ENCODE measurements at places on chromosomes 7 and 10.

GRCh38 chr10:1050145-1050544 lies 1.2 kb upstream of the IDI1 start:
- no peak for DNase-seq

GRCh38 chr10:124152139-124153022 lies 59.0 kb upstream of the CHST15 start:
- no peak for DNase-seq

DNA sequence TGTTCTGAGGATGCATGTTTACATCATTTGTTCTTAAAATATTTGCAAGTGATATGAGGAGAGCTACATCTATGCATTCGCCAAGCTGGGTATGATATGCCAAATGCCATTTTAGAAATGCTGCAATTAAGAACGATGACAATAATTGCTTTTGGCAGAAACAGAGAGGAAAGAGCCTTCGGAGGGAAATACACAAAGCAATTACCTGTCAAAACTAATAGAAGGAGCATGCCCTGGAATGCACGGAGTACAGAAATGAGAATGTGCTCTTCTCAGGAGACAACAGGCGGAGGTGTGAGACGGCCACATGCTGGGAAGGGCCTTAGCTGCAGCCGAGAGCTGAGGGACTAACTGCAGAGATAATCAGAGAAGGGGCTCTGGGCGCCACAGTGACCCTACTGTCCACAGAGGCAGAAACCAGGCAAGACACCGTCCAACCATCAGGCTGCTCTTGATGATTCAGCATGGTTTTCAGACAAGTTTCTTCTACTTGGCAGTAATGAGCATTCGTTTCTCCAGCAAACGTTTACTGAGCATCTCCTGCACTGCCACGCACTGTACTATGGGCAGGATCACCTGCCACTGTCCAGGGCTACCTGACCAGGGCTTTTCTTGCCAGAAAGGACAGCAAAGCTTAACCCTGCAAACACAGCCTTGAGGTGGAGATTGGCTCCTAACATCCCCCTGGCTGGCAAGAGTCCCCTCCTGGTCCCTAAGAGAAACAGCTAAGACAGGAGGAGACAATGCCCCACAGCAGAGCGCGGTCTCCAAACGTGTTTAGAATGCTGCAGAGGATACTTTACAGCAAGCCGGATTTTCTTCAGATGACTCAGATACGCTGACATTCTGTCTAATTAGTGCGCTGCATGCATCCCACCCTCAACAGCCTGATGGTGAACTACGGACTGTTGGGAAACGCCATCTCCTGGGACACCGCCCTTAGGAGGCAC lies 18.1 kb downstream of the VIPR2 start:
- DNase-seq = peak; percentile 16

- DNase-seq = no peak
These were observed 265.8 kb downstream of the DNAJB6 start for GRCh38 chr7:157602581-157602980.

DNA sequence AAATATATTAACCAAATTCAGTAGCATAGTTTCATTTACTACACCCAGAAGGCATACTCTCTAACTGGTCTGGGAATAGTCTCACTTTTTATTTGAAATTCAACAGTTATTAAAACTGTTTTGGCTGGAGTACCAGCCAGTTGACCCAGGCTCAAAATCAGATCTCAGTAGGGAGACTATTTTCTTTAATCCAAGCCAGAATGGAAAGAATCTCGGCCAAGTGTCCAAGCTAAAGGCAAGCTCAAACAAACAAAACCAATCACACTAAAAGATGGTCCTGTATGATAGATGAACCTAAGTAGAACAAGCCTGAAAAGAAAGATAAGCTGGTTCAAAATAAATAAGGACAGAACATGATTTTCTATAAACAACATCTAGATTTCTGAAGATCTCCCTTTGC lies 259.6 kb upstream of the POM121L12 start:
- no peak for DNase-seq

- no peak for DNase-seq
These were observed 23.5 kb downstream of the OGDH start for GRCh38 chr7:44629829-44630522.

DNA sequence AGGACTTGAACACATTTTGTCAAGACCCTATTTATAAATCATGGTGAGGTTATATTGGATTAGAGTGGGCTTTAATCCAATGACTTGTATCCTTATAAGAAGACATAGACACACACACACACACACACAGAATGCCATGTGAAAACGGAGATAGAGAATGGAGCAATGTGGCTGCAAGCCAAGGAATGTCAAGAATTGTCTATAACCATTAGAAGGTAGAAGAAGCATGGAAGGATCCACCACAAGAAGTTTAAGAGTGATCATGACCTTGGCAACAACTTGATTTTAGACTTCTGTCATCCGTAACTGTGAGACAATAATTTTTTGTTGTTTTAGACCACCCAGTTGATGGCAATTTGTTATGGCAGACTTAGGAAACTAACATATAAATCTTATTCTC lies 514.2 kb downstream of the TFEC start:
- no peak for DNase-seq

DNA sequence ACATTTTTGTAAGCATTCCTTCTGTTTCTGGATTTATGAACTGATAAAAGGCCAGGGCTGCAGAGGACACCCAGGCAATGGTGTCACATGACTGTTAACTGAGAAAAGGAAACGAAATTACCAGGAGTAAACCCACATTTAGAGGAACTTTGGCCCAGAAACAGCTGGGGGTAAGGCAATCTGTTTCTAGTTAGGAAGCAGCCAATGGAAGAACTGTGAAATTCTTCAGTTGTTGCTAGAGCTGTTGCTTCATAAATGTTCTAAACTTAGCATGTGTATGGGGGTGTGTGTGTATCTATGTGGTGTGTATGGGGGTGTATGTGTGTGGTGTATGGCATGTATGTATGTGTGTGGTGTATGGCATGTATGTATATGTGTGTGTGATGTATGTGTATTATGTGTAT lies 11.8 kb upstream of the PDCD4 start:
- no peak for DNase-seq

GRCh38 chr10:51377932-51378599 lies 303.8 kb downstream of the PRKG1 start:
- DNase-seq = no peak

DNA sequence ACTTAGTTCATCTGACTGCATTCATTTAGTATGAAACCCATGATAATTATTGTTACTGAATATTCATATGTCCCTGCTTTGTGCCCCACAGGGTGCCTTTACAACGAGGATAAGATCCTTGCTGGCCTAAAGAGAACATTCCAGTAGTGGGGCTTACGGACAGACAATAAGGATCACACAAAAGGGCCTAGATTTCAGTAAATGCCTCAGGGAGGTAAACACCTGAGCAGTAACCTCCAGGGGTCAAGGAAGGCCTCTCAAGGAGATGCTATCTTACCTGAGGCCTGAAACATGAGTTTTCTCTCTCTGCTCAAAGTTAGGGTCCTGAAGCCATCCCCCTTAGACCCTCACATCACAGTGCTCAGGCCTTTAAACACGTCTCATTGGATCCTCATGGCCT lies 228.7 kb downstream of the TCF7L2 start:
- DNase-seq = no peak

DNA sequence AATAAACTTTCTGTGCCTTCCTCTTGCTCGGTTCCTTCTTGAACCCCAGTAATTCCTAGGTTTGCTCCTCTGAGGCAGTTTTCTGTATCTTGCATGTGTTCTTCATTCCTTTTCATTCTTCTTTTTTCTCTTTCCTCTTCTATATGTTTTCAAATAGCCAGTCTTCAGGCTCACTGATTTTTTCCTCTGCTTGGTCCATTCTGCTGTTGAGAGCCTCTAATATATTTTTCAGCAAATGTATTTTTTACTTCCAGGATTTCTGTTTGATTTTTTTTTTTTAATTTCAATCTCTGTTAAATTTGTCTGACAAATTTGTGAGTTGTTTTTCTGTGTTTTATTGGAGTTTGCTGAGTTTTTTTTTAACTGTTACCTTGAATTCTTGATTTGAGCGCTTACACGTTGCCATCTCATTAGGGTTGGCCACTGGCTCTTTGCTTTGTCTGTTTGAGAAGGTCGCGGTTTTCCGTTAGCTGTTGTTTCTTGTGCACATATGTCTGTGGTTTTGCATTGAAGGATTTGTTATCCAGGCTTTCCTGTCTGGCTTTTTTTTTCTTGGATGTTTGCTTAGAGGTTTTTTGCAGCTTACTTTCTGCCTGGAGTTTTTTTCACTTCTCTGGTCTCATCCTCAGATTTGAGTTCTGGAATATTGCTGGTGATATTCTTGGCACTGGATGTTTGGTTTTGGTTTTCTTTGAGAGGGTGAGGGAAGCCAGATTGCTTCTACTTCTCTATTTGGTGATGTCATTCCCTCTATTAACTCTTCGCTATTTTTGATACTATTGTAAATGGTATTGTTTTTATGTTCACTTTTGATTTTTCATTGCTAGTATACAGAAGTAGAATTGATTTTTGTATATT lies 12.7 kb downstream of the SPRN start:
- DNase-seq = no peak

DNA sequence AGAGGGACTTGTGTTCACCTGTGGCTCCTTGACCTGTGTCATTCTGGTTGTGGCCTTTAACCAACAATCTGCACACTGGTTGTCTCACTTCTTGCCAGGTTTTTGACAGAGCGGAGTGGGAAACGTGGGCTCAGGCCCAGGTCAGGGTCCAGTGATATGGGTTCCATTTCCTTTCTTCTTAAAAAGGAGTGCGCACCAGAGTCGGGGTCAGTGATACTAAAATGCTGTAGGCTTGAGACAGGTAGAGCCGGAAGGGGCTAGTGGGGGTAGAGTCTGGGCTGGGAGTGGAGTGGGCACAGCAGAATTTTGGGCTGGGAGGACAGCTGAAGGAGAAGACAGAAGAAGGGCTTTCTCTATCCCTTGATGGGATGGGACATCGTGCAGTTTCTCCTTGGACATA lies 61.2 kb downstream of the SH2D4B start:
- no peak for DNase-seq

DNA sequence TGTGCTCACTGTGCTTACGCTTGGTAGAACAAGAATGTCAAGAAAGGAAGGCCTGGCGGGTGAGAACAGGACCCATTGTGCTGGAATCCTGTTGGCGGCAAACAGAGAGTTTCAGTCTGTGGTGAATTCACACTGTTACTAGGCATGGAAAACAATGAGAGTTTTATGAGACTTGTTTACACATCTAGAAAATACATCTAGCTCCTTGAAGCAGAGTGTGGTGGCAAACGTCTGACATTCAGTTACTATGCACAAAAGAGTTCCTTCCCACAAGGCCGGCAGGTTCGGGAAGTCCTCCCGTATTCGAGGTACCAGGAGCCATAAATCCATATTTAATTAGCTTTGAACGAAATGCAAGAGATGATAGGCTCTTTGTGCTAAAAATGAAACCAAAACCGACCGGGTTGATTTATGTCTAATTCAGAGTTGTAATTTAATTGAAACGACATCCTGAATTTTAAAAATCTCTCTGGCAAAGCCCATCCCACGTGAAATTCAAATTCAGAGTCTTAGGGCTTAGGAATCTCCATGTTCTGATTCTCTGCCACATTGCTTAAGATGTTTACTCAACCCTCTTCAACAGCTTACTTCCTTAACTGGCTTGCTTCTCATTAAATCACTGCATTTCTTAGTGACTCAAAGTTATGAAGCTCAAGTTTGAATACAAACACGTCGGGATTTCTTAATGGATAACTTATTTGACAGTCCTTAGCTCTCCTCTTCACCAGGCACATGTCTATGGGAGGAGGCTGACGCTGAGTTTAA lies 299.9 kb upstream of the PITRM1 start:
- no peak for DNase-seq

GRCh38 chr7:30212701-30213111 lies 71.7 kb upstream of the ZNRF2 start:
- DNase-seq = no peak

GRCh38 chr10:119917777-119918176 lies 25.2 kb downstream of the SEC23IP start:
- no peak for DNase-seq

GRCh38 chr10:102327641-102328040 lies 67.9 kb upstream of the NFKB2 start:
- no peak for DNase-seq

- no peak for DNase-seq
These were observed 5.0 kb upstream of the HOXA13 start for GRCh38 chr7:27204851-27205322.

GRCh38 chr7:21169667-21170580 lies 258.0 kb upstream of the SP4 start:
- DNase-seq = no peak

DNA sequence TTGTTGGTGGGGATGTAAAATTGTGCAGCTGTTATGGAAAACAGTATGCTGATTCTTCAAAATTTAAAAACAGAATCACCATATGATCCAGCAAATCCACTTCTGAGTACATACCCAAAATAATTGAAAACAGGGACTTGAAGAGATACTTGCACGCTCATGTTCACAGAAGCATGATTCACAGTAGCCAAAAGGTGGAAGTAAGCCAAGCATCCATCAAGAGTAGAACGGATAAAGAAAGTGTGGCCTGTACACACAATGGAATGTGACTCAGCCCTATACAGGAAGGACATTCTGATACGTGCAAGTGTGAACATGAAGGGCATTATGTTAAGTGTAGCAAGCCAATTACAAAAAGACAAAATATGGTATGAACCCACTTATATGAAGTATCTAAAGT lies 696.7 kb upstream of the CELF2 start:
- no peak for DNase-seq

DNA sequence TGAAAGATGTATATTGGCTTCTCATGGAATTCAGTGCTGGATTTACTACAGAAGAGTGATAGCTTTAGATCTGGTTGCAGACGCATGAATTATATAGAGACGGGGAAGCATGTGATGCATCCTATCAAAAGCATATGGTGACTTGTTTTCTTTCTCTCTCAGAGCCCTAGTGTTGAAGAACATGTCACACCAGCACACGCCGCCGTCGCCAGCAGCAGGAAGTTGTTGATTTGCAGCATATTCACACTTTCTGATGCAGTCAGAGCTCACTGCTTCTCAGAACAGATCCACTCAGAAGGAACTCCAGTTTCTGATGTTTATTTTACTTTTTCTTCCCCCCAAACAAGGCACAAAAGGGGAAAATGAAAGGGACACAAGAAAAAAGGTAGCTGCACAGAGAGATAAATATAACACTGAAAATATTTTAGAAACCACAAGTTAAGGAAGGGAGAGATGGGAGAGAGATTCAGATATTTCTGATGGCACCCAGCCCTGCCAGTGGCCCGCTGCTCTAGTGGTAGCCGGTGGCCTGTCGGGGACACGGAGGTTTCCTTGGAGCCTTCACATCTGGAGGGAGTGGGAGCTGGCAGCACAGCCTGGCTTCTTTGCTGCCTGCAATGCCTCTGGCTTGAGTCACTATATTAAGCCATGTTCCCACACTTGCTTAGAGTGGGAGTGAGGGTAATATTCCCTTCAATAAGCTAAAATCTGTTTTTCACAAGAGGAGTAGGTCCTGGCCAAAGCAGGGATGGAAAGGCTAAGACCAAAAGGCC lies 123.2 kb downstream of the NRP1 start:
- no peak for DNase-seq

- no peak for DNase-seq
These were observed 43.8 kb downstream of the EXOC6 start for GRCh38 chr10:92891885-92892690.

- no peak for DNase-seq
These were observed 73.6 kb downstream of the AGK start for GRCh38 chr7:141624763-141625162.

- no peak for DNase-seq
These were observed 34.2 kb downstream of the C10orf71 start for GRCh38 chr10:49333192-49333591.
